ENCODE measurements at places on chromosomes 11 and 22.

- no peak for DNase-seq
Measured at GRCh38 chr11:77072851-77073327, 6.1 kb downstream of the CAPN5 start.

- DNase-seq, result peak; percentile 86
Measured at GRCh38 chr11:63837027-63837688, 1.8 kb upstream of the MARK2 start.

GRCh38 chr22:25134451-25134850 lies 65.2 kb upstream of the CRYBB3 start:
- no peak for DNase-seq

DNA sequence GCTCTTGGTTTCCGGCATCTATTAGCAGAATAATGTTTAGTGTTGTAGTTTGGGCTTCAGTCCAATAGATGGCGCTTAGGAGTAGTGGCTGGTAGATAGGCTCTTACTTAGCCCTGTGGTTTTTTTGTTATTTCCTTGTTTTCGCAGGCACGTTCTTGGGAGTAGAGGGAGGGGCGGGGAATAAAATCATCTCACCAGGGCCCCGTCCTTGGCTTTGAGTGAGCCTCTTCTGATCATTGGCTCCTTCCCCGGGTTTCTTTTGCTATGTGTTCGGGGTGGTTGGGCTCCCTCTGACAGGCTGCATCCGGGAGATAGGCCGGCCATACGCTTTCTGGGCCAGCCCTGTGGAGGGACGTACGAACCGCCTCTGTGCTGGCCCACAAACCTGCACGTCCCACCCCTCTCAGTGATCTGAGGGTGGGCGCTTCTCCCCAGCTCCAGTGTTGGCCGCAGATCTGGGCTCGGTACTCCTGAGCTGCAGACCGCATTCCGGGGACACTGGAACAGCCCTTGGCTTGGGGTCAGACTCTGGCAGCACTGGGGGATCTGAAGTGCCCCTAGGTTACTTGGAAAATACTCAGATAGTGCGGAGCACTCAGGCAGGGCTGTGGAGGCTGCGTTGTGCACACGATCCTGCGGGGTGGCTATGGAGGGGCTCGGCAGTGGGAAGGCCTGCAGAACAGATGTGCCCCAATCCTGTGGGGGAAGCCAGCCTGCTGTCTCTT lies 217.0 kb downstream of the DYNC2H1 start:
- peak; percentile 34 for DNase-seq

GRCh38 chr22:49202226-49202625 lies 625.4 kb downstream of the BRD1 start:
- no peak for DNase-seq

DNA sequence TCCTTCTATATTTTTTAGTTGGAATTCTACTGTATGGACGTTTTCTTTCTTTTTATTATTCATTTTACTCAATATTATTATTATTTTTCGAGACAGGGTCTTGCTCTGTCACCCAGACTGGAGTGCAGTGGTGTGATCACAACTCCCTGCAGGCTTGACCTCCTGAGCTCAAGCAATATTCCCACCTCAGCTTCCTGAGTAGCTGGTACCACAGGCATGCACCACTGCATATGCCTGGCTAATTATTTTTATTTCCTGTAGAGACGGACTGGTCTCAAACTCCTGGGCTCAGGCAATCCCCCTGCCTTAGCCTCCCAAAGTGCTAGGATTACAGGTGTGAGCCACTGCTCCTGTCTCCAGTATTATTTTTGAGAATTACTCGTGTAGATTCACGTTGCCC lies 34.0 kb upstream of the CCDC134 start:
- no peak for DNase-seq

GRCh38 chr11:32615422-32615821 lies 31.8 kb downstream of the EIF3M start:
- no peak for DNase-seq

DNA sequence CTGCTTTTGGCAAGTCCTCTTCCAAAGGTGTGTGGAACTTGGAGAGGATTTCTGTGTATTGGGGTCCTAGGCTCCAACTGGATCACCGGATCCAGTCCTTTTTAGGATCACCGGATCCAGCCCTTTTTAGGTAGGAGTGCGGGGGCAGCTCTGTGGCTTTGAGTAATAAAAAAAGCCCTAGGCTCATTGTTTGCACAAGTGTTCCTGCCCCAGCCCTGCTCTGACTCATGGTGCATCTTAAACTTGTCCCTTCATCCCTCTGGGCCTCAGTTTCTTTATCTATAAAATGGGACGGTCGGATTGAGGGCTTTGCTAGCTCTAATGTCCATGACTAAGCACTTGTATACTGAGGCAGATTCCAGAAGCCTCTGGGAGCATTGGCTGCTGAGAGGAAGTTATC lies 22.7 kb upstream of the CD44 start:
- DNase-seq, result no peak

- no peak for DNase-seq
Measured at GRCh38 chr11:5737670-5738392, 1.6 kb downstream of the OR56B1 start.

- no peak for DNase-seq
Measured at GRCh38 chr11:130068546-130068985, 1.1 kb upstream of the APLP2 start.

GRCh38 chr11:75793966-75794365 lies 21.0 kb upstream of the UVRAG start:
- DNase-seq, result no peak

- DNase-seq, result no peak
Measured at GRCh38 chr22:27372969-27373670, 428.4 kb downstream of the MN1 start.

DNA sequence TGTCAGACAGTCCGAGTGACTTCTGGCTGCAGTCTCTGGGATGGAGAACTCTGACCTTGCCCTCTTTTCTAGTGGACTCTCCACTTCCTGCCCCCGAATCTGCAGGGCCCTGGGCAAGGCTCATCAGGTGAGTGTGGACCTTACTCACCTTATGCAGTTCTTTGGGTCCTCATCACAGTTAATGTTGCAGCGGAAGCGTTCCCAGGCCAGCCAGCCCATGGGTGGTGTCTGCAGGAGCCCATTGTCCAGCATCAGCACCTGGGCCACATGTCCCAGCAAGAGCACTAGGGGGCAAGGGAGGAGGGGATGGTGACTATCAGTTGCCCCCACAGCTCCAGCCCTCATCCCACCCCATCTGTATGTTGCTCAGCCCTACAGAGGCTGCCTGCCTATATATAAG lies 2.3 kb downstream of the NAGA start:
- DNase-seq, result no peak
